ENCODE measurements at places on chromosomes 3 and 15.

DNA sequence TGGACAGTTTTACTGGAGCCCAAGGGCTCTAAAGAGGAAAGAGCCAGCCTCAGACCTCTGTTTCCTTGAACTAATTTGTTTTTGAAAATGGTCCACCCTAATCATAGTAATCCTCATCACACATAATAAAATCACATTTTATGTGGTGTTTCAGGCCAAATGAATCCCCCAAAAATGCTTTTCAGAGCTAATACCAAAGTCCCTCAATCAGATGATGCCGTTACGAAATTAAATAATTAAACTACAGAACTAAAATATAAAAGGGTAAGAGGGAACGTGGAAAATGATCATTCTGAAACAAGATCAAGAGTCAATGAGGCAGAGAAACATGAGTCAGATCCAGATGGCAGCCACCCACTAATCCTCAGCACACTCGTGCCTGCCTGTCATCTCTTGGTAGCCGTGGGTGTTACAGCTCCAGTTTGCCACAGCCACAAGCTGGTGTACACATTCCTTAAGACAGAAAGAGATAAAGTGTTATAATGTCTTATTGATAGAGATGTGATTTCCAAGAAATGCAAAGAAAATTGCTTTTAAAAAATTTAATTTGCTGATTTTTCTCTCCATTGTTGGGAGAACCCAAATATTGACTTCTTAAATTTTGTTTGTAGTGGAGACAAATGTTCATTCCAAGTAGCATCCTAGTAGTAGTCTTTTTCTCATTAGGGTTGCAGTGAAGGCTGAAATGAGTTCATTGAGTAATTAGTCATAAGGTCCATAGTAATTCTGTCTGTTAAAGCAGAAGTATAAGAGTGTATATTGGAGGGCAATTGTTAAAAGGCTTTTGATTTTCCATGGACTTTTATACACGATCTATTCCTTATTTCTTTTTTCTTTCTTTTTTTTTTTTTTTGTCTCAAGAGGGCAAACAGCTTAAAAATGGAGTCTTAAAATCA, 104.2 kb downstream of the AGBL1 start:
- no peak for DNase-seq

GRCh38 chr15:64462492-64462891, 2.1 kb downstream of the ZNF609 start:
- DNase-seq: no peak

DNA sequence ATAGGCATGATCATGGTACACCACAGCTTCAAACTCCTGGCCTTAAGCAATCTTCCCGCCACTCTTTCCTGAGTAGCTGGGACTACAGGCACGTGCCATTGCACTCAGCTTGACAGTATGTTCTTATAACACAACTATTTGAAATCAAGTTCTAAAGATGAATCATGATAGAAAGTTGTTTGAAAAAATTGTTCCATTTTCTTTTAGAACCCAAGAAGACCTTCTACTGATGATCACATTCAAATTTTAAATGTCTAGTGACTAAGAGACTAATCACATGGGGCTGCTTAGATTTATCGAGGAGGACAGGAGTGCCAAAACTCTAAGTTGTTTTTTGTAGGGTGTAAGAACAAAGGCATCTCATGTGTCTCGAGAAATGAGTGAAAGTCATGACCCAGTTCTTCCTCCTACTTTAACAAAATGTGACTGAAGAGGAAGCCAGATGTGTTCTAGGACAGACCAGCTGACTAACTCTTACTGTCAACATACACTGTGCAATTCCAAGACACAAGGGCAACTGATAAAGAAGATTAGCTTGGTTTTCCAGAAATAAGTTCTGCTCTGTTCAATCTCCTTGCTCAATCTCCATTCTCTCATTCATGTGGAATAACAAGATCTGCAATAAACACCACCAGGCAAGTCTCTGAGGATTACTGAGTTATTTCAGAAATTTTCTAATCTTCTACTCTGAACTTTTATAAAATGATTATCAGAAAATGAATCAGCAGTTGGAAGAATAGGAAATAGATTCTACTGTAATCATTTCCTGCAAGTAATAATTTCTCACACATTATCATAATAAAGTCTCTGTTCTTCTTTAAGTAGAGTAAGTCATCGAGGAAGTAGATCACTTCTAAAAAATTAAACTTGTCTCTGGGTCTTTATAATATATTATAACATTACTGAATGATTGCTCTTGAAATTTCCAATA, 122.6 kb upstream of the CCNL1 start:
- no peak for DNase-seq

DNA sequence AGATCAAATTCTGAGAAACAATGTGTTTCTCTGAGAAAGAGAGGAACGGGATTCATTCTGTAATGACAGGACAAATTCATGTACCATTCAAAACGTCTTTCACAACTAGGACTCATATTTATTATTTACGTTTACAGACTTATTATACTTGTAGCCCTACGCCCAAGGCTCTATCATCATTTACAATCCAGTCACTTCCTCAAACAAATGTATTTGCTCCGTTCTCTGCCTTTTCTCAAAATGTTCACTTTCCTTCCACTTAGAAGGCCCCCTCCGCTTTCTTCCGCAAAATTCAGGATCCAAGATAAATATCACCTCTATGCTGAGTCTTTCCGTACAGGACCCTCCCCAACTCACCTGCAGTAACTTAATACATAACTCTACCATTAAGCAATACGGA, 745 bp downstream of the RSL24D1 start:
- DNase-seq: no peak

GRCh38 chr15:59437817-59438624, at the start of gene FAM81A:
TSS of gene FAM81A (plus strand) at chr15:59438186. CDS start at chr15:59458627, 20,441 bp downstream.
- DNase-seq: peak; percentile 42

GRCh38 chr3:144264794-144265193, 293.2 kb downstream of the DIPK2A start:
- DNase-seq: no peak

- no peak for DNase-seq
Measured at GRCh38 chr3:15819576-15819975, 21.8 kb upstream of the ANKRD28 start.

GRCh38 chr15:49372366-49372765, 50.7 kb upstream of the FGF7 start:
- DNase-seq: no peak

- DNase-seq: no peak
Measured at GRCh38 chr15:85706779-85707518, 87.8 kb downstream of the KLHL25 start.

DNA sequence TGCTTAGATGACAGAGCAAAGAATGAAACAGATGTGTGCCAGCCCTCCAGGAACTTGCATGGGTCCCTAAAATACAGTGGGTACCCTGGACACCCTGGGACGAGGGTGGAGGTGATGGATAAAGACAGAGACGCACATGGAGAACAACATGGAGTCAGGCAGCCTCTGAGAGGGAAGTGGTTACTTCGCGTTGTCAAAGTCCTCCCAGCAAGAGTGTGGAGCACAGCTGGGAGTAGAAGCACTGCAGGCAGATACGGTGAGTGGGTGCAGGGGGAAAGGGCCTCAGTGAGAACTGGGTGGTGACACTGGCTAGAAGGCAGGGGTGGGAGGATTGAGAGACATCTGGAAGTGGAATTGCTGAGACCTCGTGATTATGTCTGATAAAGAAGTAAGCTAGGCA, 70.8 kb upstream of the PRR20G start:
- no peak for DNase-seq

GRCh38 chr3:4776399-4776979, 202.7 kb upstream of the BHLHE40 start:
- DNase-seq: no peak

DNA sequence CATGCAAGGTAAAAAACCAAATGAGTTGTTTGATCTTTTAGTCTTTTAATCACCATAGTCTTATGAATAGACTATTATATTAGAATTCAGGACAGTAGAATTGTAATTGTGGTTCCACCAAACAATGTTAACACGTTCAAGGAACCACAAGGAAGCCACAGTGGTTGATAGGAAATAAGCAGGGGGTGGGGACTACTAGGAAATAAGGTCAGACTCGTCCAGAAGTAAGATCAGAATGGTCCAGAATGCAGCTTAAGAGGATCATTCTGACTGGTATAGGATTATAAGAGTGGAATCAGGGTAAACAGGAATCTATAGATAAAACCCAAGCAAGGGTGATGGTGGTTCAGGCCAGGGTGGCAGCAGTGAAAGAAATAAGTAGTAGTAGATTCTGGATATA, 7.5 kb downstream of the MYNN start:
- no peak for DNase-seq

DNA sequence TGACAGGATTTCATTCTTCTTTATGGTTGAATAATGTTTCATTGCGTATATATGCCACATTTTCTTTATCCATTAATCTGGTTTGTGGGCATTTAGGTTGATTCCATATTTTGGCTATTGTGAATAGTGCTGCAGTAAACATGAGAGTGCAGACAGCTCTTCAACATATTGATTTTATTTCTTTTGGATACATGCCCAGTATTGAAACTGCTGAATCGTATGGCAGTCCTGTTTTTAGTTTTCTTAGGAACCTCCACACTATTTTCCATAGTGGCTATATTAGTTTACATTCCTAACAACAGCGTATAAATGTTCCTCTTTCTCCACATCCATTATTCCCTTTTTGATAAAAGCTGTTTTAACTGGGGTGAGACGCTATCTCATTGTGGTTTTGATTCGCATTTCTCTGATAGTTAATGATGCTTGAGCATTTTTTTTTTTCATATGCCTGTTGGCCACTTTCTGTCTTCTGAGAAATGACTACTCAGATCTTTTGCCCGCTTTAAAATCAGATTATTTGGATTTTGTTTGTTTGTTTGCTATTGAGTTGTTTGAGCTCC, 21.7 kb downstream of the AQP9 start:
- peak; percentile 12 for DNase-seq

- DNase-seq: no peak
Measured at GRCh38 chr3:85670634-85671205, 711.9 kb downstream of the CADM2 start.

DNA sequence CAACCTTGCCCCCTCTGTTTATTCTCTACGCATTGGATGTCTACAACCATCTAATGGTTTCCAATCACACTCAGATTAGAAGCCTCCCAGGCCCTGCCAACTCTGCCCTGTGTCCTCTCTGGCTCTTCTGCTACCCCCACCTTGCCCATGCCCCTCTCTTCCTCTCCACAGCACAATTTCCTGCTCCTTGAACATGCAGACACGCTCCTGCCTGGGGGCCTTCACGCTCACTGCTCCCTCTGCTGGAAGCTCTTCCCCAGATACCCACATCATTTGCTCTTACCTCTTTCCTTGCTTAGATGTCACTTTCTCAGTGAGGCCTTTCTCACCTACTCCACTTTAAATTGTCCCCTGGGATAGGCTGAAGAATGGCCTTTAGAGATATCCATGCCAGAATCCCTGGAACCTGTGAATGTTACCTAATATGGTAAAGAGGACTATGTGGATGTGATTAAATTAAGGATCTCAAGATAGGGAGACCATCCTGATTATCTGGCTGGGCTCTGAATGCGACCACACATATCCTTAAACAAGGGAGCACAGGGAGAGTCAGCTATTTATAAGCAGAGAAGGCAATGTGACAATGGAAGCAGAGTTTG, 9.9 kb downstream of the KY start:
- DNase-seq: peak; percentile 26

- DNase-seq: no peak
Measured at GRCh38 chr3:37256447-37256846, 82.1 kb upstream of the LRRFIP2 start.

DNA sequence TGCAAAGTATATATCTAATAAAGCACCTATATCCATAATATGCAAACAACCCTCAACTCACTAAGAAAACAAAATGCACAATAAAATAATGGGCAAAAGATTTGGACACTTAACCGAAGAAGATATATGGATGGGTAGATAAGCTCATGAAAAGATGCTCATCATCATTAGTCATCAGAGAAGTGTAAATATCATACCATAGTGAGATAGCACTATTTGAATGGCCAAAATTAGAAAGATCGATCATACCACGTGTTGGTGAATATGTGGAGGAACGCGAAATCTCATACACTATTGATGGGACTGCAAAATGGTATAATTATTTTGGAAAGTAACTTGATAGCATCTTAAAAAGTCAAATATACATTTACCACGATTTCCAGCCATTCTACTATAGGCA, 40.5 kb downstream of the PLS1 start:
- no peak for DNase-seq

DNA sequence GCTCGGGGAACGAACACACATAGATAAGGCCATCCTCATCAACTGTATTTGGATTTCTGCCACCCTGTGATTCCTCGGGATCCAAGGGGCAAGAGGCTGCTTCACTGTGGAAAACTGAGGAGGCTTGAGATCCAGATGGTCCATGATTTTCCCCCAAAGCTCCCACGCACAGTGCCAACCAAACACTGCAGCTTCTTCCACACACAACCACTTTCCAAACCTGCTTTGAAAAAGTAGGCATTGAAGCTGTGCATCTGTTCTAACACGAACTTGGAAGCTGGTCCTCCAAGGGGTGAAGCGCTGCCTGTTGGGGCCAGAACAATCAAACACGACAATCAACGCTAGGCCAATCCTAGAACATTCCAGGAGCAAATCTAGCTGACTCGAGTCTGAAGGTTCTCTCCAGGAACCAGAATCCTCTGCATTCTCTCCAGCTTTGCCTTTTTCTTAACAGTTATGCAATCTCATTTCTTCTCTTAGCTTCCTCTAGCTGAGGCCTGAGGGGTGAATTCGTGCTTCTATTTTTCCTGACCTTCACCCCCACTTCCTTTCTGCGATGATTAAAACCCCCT, 104.4 kb downstream of the LRRK1 start:
- DNase-seq: no peak

- no peak for DNase-seq
Measured at GRCh38 chr3:10162185-10162584, 2.5 kb upstream of the IRAK2 start.

DNA sequence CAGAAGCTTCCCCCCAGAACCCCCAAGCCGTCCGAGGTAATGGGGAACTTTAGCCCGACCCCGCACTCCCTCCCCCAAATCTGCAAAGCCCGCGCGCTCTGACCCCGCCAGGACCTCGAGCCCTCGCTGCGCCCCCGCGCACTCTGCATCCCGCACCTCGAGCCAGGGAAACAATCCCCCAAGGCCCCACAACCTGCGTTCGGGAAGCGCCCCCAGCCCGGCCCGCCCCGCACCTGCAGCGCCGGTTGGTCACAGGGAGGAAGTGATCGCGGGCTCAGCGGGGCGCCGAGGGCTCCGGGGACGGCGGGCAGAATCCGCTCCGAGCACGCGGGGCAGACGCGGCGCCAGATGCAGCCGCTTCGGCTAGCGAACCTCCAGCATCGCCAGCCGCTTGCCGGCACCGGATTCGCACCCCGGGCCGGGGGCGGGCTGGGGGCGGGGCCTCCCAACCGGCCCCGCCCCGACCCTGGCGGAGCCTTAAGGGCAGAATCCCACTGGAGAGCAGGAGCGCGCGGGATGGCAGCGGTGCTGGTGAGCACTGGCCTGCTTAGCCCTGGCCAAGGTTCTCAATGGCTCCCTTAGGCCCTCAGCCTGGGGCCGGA, at the start of gene CAMKV:
CAMKV (minus strand) TSS at position 382 of the 602 bp plus-strand sequence. CDS start 7,518 bp downstream, outside the sequence.
- DNase-seq: no peak

GRCh38 chr15:74399100-74399499, 31.7 kb upstream of the CYP11A1 start:
- DNase-seq: no peak

All from DMS153 (cell line).